Hippocampal formation (tissue), 2 donors: ENCODE measurements at places on chromosomes 12 and 14.

DNA sequence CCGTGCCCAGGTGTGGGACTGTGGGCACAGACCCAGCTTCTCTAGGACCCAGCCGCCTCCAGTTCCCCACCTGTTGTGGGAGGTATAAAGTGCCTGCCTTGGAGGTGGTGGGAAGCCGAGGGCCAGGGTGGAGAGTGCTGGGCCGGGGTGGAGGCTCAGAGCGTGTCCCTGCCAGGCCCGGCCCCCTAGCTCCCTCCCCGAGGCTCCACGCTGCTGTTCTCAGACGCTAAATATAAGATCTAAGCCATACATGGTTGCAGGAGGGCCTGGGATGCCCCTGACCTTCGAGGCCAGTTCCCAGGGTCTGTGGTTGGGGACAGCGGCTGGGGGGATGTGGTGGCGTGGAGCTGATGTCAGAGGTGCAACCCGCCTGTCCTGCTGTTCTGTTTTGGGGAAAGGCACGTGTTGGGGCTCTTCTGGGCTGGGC lies 10.8 kb downstream of the INF2 start:
- DNase-seq, result no peak

DNA sequence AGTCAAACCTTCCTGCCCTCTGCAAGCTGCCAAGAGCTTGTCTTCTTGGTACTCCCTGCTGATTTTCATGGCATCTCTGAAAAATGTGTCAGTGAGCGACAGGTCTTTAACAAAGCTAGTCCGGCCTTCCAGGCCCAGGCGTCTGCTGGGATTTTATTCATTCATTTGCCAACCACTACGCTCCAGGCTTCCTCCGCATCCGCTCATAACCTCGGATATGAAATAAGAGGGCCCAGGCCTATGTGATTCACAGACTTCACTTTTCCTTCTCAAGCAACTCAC lies 13.8 kb downstream of the TSPAN9 start:
- DNase-seq, result no peak

DNA sequence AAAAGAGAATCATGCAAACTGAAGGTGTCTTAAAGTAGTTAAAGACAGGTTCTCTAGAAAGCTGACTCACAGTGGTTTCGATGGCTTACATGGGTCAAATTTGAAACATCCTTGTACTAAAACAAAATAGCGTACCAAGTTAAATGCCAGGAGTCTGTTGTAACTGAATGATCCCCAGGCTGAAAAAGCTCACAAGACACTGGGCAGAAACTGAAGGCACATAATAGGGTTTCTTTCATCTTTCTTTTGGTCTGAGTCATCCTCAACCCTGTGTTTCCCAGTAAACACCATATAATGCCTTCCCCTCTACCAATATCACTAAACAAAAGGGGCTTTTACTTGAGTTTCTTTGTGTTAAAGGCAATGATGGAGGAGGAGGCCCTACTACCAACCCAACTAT lies 12.8 kb downstream of the ZFYVE1 start:
- DNase-seq, result no peak

- no peak for DNase-seq
Measured at GRCh38 chr12:59517522-59517921, 78.3 kb upstream of the SLC16A7 start.

GRCh38 chr12:52543985-52544883 lies 8.7 kb downstream of the KRT71 start:
- no peak for DNase-seq

DNA sequence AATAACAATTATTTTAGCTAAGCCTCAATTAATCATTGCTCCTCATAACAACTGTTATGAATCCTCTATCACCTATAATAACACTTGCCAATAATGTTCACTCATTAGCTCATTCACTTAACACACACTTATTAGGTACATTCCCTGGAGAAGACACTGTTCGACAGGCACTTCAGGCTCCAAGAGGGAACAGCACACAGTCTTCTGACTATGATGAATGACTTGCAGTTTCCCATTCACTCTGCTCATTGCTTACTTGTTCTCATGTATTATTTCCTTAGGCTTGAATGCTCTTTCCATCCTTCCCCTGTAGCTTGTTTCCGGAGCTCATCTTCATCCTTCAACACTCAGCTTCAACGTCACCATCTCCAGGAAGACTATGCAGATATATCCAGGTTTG lies 437.3 kb downstream of the TMEM132D start:
- DNase-seq, result no peak

DNA sequence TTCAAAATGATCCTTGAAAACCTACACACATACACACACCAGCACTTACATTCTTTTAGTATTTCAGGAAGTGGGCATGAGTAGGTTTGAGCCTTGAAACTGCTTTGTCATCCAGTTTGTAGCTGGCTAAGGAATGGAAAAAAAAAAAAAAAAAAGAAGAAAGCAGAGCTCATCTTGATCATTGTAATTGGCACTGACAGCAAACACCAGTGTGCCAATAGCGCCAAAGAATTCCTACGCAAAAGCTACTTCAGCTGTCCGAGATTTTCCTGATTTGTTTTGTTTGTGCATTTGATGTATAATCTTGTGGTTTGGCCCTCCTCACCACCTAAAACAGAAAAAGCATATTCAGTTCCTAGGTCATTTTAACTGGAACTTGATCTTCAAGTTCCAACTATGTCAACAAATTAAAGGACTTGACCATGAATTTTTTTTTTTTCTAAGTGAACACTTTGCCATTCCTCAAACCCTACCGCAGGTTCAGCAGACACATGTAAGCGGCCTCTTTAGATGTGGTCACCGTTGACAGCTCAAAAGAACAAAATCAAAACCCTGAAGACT lies 57.3 kb downstream of the FLRT2 start:
- DNase-seq, result no peak

DNA sequence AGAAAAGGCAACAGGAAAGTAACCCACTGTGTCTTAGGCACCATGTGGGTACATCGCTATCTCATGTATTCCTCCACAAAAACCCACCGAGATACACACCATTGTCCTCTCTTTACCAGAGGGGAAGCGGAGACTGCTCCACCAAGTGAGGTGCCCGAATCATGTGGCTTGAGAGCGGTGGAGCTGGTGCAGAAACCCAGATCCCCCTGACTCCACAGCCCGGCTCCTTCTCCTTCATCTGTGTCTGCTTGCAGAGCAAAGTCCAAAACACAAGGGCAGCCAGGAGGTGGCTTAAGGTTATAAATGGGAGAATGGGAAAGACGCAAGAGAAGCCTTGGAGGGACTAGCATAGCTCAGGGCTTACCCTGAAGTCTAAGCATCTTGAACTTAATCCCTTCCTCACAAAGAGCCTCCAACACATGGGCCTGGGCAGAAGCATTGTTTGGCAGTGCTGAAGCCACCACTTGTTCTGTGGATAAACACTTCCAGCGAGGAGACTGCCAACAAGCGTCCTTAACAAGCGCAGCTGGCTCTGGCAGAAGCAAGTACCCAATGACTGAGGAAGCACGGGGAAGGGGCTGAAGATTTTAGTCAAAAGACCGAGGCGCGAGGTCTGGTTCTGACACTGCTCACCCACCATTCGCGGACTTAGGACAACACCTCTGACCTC lies 83.0 kb downstream of the TTC7B start:
- peak; percentile 67 for DNase-seq

DNA sequence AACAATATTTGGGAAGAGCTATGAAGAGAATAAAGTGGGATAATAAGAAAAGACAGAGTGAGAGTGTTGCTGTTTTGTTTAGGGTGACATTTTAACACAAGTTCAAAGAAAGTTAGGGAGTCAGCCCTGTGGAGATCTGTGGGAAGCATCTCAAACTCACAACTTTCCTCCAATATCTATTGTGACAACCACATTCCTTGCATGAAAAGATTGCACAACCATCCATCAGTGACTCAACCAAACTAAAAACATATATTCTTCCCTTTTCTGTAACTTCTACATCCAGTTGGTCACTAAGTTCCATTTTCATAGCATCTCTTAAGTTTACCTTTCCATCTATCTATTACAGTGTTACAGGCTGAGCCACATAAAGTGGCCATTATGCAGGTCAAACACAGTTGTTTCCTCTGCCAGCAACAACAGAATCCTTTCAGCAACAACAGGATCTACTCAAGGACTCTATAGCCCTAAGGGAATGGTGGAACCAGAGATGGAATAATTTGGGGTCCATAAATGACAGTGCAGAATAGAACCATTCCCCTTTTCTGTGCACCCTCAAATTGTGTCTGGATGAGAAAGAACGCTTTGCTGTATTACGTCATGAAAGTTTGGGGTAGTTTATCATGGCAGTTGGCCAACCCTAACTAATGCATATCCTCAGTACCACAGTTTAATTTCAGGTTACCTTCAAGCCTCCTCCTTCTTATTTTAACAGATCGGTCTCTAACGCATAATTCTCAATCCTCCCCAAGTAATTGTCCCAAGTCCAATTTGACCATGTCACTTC lies 118.8 kb downstream of the ST8SIA1 start:
- no peak for DNase-seq

DNA sequence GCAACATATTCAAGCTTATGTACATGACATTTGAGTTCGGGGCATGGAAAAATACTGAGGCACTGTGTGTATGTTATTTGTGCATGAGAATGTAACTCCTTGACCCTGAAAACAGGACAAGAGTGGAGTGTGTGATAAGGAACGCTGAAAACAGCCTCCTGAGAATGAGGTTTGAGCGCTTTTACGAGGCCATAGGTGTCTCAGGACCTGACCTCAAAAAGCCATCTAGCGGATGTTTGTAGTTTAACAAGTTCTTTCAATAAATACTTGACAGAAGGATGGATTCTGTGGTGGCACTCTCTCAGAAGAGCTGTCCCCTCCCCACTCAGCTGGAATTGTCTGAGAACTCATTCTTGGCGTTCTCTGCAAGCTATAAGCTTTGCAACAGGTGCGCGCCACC lies 350.5 kb upstream of the TMTC1 start:
- DNase-seq, result no peak

DNA sequence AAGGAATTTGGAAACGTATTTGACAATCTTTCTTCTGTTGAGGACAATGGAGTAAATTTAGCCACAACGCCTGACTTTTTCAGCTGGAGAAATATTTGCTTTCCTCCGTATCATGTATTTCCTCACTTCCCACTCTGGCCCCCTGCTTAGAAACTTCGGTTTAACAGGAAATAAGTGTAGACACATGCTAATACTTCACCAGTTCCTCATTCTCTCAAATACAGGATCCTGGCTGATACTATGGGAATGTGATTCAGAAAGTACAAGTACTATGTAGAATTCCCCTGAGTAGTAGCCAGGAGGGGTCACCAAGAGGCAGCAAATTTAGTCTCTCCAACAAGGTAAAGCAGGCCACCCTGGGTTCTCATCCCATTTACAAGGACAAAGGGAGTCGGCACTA lies 58.0 kb downstream of the FAR2 start:
- DNase-seq, result peak; percentile 16

GRCh38 chr12:2052826-2053678 lies at the start of gene CACNA1C:
Gene CACNA1C, plus strand, starts transcription at chr12:2052987. Its CDS starts 576 bp downstream, at chr12:2053563.
- peak; percentile 15 for DNase-seq

DNA sequence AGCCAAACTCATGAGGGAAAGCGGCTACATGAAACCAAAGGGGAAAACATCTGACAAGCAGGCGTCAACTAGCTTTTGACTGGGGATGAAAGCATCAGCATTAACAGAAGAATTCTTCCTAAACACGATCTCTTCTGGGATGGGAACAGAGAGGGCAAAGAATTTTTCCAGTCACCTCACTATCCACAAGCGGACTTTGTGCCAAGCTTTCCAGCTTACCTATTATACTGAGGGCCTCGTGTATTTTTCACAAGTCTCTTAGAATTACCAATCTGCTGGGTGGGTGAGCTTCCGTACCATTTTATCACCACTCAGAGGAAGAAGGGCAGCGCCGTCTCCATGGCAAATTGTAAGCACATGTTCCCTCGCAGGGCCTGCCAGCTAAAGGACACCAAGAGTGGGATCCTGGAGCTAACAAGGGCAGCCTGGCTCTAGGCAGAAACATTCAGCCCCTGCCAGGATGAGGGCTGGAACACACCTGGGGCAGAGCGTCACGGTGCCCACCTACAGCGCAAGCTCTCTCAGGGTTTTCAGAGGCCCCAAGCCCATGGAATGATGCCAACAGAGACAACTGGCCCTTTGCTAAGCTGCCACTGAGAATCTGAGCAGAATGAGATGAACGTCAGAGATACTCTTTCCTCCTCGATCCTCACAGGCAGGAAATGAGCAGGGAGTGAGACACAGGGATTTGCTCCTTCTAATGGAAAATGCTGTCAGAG lies 74.6 kb downstream of the CHGA start:
- no peak for DNase-seq

DNA sequence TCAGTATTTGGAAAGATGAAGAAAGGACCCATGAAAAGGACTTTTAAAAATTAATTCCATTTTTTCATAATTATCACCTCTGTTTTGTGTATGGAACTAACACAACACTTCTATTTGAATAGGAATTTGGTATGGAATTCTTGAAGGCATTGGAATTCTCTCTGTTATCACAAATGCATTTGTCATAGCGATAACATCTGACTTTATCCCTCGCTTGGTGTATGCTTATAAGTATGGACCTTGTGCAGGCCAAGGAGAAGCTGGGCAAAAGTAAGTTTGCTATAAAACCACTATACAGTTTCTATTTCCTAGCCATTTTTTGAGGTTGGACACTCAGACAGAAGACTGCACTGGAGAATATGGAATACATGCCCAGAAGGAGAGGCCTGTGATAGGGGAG lies 98.6 kb downstream of the SLC5A8 start:
- no peak for DNase-seq

DNA sequence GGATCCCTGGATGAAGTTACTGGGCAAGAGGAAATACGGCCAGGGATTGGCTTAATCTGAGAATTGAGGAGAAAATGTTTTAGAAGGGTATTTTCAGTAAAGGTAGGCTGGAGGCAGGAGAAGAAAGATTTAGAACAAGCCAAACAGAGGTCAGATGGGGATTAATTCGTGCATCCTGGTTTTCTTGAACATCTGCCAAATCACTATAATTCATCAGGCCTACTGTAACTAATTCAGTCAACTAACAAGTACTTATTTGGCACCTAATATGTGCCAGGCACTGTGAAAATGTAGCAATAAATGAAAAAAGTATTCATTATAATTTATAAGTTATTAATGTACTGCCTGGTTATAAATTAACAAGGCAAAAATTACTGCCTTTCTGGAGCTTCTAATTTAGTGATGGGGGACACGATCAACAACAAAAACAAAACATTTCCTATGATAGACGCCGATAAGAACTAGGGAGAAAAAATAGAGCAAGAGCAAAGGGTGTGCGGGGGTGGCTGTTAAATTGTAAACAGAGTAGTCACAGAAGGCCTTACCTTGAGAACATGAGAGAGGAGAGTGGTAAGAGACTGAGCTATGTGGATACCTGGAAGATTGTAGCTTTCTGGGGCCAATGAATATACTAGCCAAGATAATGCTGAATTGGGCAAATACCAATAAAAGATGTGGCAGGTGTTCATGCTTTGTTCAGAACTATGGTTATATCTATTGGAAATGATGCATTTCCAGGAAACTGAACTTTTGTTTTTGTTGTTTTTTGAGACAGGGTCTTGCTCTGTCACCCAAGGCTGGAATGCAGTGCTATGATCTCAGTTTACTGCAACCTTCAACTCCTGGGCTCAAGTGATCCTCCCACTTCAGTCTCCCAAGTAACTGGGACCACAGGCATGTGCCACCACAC lies 34.0 kb downstream of the DUSP16 start:
- no peak for DNase-seq

DNA sequence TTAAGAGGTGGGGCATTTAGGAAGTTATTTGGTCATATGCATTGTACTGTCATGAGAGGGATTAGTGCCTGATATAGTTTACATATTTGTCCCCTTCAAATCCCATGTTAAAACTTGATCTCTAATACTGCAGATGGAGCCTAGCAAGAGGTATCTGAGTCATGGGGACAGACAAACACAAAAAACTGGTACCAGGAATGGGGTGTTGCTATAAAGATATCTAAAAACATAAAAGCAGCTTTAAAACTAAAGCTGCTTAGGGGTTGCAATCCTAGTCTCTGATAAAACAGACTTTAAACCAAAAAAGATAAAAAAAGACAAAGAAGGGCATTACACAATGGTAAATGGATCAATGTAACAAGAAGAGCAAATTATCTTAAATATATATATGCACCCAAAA lies 11.6 kb downstream of the CRY1 start:
- DNase-seq, result no peak
